Inflammatory macrophage treated with lipopolysaccharide for 1 hour (primary cell): ENCODE measurements at places on chromosomes 3 and 15.
A peak's percentile ranks its signal among the peaks of the same experiment; 100 is the strongest.

GRCh38 chr15:67741308-67741707, 84.0 kb upstream of the SKOR1 start:
- no peak for DNase-seq

GRCh38 chr15:80958818-80959495, 30.7 kb downstream of the MESD start:
- no peak for DNase-seq

DNA sequence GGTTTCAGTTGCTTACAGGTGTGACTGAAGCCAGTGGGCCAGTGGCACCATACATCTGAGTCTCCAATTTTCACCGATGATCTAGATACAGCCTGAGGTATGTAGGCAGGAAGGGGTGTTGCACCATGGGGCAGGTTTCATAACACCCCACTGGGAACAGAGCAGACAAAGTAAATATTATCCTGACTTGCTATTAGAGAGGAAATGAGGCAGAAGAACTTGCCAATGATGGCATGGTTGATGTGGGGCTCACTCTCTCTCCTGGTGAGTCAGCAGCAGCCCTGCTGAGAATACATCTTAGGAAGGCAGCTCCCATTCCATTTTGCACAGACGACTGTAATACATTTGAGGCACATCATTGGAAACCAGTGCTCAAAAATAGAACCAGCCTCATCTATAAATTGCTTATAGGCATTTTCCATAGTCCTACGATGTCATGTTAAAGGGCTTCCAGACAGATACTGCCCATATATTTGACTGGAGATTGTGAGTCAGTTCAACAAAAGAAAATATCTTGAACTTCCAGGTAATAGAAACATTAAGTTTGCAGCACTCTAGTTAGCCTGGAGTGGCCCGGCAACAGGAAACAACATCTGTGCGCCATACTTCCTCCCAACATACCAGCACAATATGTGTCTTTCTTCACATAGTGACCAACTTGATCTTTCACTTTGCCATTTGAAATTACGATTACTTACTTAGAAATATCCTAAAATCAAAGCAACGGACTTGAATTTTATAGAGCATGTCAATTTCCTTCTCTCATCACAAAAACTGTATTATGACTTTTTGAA, 175.5 kb downstream of the NECTIN3 start:
- DNase-seq, result no peak

GRCh38 chr3:5768281-5768945, 580.9 kb downstream of the EDEM1 start:
- DNase-seq, result no peak

- DNase-seq, result no peak
Observed at GRCh38 chr15:74383286-74383685, 15.8 kb upstream of the CYP11A1 start.

DNA sequence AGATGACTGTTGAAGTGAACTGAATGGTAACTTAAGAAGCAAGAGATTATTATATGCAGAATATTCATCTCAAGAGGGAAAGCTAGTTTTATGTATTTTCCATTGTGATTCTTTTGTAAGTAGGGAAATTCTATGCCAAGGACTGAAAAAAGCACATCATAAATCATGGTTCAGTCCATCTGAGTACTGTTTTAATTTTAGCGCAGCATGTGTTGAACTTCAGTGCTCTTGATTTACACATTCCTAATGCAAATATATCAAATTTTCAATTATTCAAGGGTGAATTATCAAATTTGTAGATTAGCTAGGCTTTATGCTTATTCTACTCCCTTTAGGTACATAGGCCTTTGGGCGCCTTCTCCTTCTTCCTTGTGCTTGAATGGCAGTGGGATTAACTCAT, 50.3 kb upstream of the TCF12 start:
- DNase-seq, result no peak

DNA sequence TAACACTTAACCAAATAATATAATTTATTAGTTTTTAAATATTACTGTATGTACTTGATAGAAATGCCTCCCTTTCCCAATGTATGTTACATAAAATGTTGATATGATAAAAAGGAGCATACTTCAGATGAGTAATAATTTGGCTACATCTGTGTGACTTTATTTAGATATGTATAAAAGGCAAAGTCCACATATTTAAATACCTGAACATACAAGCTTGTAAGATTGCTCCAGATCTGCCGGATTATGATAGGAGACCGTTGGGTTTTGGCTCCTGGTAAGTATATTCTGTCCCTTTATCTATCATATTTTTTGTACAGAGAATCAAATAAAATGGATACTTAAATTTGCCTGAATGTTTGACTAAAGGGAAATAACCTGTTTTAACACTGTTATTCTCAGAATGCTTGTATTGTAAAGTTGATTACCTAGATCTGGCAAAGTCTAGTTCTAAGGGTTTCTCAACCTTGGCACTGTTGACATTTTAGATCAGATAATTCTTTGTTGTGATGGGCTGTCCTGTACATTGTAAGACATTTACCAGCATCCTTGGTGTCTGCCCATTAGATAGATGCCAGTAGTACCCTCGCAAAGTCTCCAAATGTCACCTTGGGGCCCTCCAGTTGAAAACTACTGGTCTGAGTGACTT, 38.5 kb downstream of the LRCH3 start:
- no peak for DNase-seq

GRCh38 chr3:150061288-150062024, 90.8 kb upstream of the PFN2 start:
- no peak for DNase-seq

DNA sequence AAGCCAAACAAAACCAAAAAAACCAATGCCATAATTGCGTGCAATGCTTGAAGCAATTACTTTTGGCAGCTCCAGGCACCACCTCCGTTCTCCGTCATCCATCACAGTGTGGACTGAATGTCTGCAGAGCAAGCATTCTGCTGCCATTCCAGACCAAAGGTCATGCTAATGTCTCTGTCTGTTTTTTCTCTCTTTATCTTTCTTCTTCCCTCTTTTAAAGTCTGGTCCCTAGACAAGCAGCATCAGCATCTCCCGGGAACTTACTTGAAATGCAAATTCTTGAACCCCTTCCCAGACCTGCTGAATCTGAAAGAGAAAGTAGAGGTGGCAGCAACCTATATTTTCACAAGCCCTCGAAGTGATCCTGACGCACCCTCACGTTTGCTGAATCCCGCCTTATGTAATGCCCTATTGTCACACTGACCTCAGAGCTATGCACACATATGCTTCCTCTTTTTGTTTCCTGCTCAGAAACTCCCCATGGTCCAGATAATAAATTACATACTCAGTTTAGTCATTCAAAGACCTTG, 297.3 kb upstream of the PROK2 start:
- peak; percentile 92 for DNase-seq

GRCh38 chr15:90001062-90001682, at the start of gene ZNF710:
Gene ZNF710 (plus strand): TSS chr15:90001324. CDS start chr15:90067138, 65,814 bp downstream.
- no peak for DNase-seq

DNA sequence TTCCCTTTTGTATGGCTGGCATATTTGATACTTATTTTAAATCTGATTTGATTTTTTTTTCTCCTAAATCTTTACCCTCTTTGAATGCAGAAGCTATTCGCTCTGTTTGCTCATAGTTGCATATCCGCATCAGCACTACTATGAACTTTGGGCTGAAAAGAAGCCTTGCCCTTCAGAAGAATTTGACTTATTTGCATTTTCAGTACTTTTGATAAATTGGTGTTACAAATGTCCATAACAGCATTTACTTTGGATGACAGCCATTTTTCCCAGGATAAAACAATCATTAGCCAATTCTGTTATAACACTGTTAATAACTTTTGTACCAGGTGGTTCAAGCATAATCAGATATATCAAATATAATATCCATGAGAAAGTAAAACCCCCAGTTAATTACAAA, 129.5 kb downstream of the PLCL2 start:
- DNase-seq, result no peak

DNA sequence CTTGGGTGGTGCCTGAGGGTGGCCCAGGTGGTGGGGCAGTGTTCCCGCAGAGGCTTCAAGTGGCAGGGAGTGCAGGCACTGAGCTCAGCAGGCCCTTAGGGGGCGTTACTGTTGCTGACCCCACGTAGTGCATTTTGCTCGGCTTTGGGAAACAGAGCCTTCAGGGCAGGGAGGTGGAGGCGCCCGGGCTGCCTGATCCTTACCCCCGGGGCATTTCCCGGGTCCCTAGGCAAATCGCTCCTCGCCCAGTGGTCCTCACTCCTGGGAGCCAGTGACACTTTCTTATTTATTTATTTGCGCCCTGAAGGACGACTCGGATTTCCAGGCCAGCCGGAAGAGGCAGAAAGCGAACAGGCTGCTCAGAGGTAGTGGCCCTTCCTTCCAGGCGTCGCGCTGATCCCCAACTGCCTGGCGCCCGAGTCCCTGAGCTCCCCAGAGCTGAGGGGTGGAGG, 10.1 kb upstream of the FOXB1 start:
- no peak for DNase-seq

- no peak for DNase-seq
Observed at GRCh38 chr3:33991673-33992072, 193.2 kb downstream of the PDCD6IP start.

- no peak for DNase-seq
Observed at GRCh38 chr3:187618722-187619121, 51.5 kb downstream of the SST start.

DNA sequence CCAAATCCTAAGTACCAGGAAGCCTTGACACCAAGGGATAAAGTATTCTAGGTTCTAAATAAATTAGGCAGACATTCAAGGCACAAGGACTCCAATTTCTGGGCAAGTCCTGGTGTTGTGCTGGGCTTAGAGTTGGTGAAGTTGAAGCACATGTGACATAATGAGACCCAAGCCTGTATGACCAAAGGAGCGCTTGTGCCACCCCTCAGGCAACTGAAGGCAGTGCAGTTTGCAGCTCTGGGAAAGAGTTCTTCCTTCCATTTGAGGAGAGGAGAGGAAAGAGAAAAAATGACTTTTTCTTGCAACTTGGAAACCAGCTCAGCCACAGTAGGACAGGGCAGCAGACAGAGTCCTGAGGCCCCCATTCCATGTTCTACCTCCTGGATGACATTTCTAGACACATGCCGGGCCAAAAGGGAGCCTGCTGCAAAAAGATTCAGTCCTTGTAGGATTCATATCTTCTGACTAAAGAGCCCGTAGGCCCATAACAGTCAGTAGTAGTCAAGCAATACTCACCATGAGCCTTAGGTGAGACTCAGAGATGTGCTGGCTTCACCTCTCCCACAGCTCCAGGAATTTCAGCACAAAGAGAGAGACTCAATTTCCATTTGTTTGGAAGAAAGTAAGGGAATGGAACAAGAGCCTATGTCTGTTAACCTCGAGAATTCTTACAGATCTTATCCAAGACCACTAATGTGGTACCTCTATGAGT, 588.8 kb upstream of the BCHE start:
- no peak for DNase-seq

- DNase-seq, result no peak
Observed at GRCh38 chr3:54530091-54530490, 397.8 kb downstream of the LRTM1 start.

DNA sequence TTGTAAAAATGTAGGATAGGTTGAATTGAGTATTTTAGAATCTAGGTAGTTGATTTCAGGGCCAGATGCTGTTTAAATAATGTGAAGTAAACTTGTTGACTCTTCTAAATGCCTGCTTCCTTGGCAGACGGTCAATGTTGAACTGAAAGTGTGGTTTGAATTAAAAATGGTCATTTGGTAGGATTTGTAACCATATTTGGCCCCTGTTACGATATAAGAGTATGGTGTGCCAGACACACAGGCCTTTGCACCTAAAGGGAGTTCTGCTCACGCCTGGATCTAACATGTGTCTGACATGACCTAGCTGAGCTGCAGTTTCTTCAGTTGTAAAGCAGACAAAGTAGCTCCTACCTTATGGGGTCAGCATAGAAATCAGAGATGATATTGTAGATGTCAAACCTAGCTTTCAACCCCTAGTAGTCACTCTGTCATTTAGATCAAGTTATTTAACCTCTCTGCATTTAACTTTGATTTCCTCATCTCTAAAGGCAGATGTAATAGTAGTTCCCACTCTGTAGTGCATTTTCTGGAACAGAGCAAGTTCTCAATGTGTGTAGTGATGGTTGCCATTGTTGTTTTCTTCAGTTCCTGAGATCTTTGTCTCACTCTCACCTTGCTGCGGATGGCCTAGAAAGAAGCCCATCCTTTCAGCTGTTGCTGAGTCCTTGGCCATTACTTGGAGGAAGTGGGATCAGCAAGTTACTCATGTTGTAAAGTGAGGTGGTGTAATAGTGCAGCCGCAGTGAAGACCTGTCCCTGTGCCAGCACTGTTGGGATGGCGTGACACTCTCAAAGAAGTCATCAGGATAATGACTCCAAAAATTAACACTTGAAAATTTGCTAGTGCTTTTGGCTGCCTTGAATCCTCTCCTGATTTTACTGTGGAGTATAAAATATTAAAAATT, 90.2 kb downstream of the GHSR start:
- DNase-seq, result peak; percentile 19

DNA sequence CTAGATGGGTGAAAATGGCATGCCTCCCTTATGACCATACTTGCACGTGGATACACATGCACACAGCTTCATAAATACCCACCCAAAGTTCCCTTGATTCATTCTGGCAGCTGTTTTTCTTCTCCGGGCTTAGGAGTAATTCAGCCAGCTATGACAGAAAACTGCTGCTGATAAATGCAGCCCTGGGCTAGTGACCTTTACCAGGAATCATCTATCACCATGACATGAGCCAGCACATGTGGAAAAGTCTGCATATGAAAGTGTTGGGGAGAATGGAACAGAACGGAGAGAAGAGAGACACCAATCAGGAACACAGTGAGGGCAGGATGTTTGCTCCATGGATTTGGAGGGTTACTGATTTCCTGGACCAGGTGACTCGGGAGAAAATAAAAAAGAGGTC, 706.3 kb downstream of the PDCD6IP start:
- no peak for DNase-seq

DNA sequence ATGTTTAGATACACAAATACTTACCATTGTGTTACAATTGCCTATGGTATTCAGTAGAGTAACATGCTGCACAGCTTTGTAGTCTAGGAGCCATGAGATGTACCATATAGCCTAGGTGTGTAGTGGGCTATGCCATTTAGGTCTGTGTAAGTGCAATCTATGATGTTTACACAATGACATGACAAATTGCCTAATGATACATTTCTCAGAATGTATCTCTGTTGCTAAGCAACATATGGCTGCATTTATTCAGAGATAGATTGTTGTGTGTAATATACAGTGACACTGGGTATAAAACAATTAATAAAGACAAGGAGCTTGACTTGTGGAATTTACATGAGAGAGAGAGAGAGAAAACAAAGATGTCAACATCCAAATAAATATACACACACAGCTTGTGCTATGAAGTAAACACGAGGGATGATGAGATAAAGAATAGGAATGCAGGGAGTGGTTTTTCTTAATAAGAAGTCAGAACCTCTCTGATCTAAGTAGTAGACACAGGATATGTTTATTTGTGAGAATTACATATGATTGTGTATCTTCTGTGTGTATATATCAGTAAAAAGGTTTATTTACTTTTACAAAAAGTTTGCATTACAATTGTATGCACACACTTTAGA, 110.0 kb downstream of the KCNAB1 start:
- no peak for DNase-seq

GRCh38 chr3:14175383-14176037, 2.9 kb downstream of the XPC start:
- no peak for DNase-seq

- no peak for DNase-seq
Observed at GRCh38 chr15:101049282-101049681, 130.1 kb downstream of the LRRK1 start.
